ENCODE measurements at places on chromosomes 6 and 20.

DNA sequence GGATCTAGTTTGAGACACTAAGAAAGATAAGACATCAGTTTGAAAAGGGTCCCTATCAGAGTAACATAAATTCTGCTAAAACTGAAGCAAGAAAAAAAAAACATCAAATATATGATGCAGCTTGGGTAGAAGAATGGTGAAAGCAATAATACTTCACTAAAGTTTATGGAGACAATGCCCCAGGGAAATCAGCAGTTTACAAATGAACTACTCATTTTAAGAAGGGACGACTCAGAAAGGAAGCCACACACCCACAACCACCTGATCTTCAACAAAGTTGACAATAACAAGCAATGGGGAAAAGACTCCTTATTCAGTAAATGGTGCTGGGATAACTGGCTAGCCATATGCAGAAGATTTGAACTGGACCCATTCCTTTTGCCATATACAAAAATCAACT, 143.5 kb downstream of the TPBG start:
- no peak for DNase-seq

DNA sequence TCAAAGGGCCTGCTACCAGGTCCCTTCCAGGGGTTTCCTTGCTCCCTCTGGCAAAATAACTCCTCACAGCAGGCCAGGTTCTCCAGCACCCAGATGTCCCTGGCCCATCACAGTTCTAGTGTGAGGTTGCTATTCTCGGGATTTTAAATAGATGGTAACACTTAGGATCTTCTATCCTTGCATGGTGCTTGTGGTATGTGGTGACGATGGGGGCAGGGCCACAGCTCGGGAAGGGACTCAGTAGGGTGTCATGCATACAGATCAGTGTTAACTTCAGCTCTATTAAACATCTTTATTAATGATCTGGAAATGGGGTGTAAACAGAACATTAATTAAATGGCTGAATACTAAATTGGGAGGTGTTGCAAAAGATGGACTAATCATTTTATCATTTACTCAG, 323.8 kb downstream of the QKI start:
- DNase-seq, result no peak

DNA sequence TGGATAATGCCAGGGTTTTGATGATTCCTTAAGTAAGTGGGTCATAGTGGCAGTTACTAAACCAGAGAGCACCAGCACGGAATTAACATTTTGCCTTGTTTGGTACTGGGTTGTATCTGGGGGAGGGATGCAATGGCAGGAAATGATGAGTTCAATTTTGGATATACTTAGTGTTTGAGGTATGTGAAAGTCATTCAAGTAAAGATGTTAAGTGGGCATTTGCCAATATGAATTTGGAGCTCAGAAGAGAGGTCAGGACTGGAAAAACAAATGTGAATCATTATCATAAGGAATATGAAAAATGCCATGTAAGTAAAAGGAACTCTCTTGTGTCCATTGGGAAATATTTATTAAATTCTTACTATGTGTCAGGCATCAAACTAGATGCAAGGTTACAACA, 6.2 kb downstream of the PXT1 start:
- no peak for DNase-seq

DNA sequence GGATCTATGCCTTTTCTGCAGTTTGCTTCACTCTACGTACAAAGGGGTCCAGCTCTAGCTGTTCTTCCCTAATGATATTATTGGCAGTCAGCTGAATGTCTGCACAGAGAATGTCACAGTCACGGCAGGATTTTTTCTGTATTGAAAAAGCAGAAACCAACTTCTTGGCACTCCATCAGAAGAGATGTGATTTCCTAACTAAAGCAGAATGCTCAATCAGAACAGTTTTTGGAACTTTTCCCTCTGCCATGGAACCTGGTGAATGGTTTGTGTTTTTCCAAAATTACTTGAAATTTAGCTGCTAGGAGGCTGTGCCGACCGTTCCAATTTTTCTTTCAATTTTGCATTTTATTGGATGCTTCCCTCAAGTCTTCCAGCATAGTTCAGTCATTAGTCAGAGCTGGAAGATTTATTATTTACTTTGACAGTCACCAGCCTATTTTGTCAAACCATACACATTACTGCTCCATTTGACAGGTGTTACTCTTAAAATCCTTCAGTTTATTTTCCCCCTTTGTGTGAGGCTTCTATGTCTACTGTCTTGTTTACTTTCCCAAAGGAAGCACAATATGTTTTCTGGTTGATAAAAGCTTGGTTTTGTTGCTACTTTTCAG, 259.6 kb upstream of the EPHA7 start:
- DNase-seq, result no peak

DNA sequence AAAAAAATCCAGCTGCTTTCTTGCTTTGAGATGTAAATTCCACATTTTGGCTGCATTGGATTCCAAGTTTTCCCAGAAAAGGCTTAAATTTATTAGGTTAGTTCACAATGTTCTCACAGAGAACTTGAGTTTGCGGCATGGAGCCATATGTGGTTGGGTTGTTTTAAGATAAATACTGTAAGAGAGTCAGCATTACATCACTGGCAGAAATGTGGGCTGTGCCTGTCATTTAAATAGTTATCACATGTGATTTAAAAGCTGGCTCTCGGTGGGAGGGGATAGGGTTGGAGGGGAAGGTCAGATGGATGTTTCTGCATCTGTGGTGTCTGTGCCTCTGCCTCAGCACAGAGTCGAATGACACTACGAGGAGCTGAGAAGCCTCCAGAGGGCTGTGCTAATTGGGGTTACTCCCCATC, 73.8 kb upstream of the SCP2D1 start:
- DNase-seq, result no peak

- no peak for DNase-seq
These were observed 340 bp upstream of the VARS2 start for GRCh38 chr6:30913721-30914075.

DNA sequence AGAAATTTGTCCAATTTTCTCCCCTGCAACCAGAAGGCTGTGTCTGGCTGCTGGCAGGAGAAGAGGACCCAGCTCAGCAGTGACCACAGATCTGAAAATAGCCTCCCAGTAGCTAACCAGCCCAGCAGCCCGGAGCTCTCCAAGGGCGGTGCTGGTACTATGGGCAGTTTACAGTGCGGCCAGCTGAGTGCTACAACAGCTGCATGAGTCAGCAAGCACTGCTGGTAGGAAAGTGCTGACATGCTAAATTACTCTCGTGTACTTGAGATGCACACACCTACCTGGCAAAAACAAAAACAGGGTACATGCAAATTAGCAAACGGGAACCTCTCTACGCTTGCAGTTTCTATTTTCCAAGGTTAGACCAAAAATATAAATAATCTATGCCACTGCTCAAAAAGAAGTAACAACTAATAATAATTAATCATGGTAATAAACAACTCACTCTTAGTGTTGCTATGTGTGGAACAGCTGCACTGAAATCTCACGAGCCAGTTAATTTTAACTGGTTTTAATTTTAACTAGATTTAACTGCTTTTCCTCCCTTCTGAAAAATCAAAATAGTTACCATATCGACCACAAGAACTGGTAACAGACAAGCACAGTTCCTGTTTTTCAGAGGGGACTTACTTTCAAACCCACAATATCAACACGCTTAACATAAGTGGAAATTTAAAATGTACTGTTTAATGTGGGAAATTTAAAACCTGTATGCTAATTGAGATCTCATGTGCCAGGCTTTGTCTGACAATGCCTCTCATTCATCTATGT, 10.8 kb downstream of the BACH2 start:
- peak; percentile 41 for DNase-seq

- no peak for DNase-seq
These were observed 162.8 kb downstream of the SYNE1 start for GRCh38 chr6:152474354-152474753.

DNA sequence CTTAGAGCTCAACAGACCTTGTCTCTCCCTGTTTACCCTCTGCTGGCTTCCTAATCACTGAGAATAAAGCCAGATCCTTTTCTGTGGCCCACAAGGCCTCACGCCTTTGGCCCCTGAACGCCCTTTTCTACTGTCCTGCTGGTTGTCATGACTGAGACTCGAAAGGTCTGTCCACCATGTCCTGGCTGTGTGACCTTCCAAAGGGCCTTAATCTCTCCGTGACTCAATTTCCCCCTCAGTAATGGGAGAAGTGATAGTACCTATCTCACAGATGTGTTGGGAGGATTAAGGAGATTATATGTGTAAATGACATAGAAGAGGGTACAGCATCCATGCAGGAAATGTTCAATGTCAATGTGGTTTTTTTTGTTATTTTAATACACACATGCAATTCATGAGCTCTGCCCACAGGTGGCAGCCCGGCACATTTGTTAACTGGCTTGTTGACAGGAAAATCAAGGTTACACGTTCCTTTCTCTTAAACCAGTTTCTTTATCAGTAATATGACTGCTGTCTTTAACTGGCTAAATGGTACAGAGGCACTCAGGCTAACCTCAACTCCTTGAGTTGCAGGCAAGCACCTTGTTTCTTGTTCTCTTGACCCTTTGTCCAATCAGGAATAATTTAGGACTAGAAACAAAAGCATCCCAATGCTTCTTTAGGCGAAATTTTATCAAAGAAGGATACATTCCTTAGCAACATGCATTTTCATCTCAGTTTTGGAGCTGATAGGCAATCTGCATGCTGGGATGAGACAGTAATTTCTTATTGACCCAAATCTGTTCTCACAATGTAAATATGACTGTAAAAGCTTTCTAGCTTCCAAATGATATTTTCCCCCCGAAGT, 16.6 kb downstream of the SLC22A1 start:
- peak; percentile 55 for DNase-seq

- DNase-seq, result no peak
These were observed 1.1 kb upstream of the FGD2 start for GRCh38 chr6:37004044-37004980.

DNA sequence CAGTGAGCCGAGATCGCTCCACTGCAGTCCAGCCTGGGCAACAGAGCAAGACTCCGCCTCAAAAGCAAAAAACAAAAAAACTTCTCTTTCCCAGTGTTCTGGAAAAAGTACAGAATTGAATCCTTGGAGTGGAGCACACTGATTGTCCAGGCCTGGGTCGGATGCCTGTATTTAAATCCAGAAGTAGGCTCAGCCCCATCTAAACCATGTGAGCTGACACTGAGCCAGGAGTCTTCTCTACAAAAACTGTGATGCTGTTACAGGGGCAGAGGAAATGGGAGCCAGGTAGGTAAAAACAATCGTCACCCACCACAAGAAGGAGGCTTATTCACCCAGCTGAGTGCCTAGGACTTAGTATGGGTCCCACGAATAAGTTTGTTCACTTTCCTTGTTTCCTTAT, 43.0 kb upstream of the PTPN1 start:
- DNase-seq, result no peak

DNA sequence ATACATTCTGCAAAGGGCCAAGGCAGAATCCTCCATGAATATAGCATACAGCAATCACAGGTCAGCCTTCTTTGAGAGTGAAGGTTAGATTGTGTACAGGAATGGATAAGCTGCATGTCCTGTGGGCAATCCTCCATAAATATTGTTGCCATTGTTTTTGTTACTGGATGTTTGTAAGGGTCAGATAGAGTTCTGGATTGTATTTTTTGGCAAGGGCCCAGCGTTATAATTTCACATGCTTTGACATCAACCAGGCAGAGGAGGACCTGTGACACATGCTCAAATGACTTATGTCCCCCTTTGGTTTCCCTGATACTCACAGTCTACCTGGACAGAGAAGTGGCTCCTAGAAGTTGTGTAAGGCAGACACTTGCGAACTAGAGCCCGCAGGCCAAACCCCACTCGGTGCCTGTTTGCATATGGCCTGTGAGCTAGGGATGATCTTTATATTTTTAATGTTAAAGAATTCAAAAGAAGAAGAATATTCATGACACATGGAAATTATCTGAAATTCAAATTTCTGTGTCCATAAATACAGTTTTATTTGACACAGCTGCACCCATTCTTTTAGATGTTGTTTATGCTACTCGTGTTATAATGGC, 5.4 kb downstream of the LY86 start:
- no peak for DNase-seq

DNA sequence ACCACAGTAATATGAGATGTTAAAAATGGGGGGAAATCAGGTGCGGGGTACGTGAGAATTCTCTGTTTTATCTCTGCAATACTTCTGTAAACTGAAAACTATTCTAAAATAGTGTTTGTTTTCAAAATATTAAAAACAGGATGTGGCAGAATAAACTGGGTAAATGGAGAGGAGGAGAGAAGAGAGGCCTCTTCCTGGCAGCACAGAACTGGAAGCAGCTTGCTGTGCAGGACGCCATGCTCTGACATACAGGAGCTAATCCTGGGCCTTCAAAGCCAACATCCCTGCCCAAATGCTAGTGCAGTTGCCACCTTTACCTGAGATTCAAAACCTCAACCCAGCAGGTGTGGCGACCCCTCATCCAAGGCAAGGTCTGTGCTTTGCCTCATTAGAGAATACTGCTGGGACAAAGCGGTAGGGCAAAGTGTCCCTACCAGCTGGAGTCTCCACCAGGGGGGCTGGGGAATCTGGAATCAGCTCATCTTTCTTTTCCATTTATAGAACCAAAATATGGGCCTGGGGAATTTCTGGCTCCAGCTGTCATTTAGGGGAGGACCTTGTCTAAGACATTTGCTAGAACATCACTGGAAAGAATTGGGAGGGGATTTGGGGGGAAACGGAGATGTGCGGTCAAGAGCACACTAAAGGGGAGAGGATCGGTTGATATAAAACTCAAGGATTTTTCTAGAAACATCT, 67.3 kb downstream of the SCML4 start:
- DNase-seq, result no peak

DNA sequence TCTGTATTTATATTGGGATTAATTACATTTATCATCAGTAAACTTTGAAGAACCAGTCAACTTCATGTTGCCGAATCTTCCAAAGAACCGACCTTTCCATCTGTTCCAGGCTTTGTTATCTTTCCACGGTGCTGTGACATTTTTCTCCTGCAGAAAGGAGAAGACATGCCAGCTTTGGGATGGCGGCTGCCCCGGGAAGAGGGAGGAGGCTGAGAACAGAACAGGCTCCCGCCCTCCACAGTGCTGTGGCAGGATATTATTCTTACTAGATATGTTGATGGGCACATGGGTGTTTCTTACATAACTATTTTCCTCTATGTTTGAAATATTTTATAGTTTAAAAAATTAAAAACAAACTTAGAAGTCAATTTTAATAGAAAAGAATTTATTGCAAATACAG, 44.9 kb downstream of the GINS1 start:
- no peak for DNase-seq

- no peak for DNase-seq
These were observed 12.3 kb upstream of the CTNNBL1 start for GRCh38 chr20:37681384-37682112.

DNA sequence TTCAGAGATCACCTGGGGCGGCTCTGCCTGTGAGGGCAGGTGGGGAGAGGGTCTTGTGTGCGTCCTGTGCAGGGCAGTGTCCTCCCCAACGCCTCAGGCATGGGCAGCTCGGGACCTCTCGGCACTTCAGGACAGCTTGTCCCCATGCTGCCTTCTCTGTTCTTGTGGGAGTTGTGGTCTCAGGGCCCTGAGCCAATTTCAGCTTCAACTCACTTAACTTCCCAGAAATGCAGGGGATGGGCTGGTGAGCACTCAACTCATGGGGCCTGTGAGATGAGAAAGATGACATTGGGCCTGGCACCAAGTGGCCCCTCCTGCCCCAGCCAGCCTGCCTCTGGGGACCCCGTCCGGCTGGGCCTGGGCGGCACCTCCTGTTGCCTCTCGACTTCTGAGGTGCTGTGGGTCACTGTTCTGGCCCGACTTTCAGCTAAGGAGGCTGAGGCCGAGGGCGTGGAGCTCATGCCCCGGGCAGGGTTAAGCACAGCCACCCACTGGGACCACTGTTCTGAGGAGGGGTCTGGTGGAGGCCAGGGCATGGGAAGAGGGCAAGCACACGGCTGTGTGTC, 6.7 kb downstream of the RGS19 start:
- no peak for DNase-seq

GRCh38 chr6:56282391-56282790, 35.0 kb upstream of the COL21A1 start:
- DNase-seq, result no peak

- DNase-seq, result no peak
These were observed 88.3 kb downstream of the BMP2 start for GRCh38 chr20:6855796-6856195.
